Activated naive CD4-positive, alpha-beta T cell treated with anti-CD3 and anti-CD28 coated beads, Interleukin-2, amount 50 U/mL, for 16 hours (primary cell): ENCODE measurements at places on chromosomes 2 and 18.

GRCh38 chr2:207230261-207231105, 64.7 kb upstream of the KLF7 start:
- no peak for DNase-seq

GRCh38 chr18:57802213-57803102, 657 bp downstream of the ATP8B1 start:
- DNase-seq, result no peak

- DNase-seq, result no peak
These were observed 10.6 kb downstream of the CFLAR start for GRCh38 chr2:201126308-201127151.

DNA sequence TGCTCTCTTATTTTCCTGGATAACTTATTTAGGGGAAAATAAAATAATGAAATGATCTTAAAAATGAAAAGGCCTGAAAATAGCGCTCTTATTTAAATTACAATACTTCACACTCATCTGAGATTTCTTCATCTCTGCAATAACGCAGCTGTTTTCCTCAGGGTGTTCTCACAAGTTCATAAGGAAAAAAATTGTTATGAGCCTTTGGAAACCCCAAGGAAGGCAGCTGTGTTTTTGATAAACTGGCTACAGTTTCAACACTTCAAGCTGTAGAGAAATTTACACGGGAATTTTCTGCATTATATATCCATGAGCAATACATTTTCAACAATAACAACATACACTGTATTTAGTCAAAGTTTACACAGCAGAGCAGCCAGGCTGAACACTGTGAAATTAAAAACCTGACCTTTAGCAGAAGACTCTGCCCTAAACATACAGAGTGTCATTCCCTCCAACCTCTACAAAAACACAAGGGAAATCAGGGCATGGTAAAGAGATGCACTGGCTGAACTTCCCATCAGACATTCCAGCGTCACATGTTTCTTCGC, 959.6 kb downstream of the SLC4A3 start:
- DNase-seq, result no peak

- no peak for DNase-seq
These were observed 71.1 kb upstream of the CTDP1 start for GRCh38 chr18:79608535-79608934.

DNA sequence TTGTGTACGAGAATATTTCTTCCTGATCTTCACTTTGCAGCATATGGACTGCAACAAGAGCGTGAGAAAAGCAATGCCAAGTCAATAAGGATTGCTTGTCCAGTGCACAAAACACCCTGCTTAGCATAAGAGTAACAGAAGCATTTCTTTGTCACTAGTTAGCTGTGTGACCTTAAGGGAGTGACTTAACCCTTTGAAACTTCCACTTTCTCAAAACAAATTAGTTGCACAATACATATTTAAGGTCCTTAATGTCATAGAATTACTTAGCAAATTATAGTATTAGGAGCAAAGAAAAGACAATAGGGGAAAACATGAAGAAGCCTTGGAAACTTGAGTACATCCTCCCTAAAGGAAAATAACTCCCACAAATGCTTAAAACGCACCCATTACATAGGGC, 230.1 kb downstream of the RNF152 start:
- DNase-seq, result no peak

DNA sequence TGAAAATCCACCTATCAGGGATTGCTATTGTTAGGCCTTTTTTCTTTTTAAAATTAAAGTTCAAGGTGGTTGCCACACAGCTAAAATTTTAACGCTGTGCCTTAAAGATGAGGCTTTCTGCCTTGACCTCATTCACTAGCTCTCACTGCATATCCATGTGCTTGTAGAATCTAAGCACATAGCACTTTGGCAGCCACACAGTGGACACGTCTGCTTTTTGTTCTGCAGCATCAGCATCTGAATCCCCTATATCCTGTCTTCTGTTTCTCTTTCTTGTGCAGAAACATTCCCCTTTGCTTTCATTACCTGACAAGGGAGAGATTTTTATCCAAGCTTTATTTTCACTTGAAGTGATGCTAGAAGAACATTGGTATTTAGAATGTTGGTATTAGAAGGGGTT, 38.1 kb downstream of the RALB start:
- DNase-seq, result no peak

GRCh38 chr2:129458436-129458835, 521.0 kb upstream of the RAB6C start:
- no peak for DNase-seq

DNA sequence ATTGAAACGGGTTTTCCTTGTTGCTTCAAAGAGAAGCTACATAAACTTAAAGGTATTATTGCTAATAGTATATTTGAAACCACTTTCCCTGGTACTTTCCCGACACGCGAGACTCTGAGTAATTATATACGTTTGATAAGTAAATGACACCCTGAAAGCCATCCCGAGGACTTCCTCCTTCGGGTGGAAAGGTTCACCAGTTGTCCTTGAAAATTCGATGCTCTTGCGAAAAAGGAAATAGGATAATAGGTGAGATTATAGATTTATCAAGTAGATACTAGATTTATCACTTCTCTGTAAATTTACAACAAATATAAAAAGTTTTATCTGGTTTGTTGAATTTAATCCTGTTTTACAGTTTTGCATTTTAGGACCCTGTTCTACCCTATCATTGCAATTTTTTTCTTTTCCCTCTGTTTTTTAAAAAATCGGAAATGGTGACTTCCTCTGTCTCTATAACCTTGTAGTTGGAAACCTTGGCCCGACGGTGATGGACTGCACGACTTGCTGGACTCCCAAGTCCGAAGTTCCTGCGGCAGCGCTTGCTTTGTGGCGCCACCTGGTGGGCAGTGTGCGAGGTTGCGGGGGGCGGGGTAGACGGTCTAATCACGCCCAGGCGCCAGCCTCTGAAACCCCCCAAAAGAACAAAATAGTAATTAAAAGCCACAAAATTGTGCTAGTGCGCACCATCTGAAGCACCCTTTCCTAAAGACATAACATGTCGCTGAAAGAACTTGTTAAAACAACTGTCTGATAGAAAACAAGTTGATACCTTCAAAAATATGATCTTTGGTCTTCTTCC, 972 bp upstream of the DLX2 start:
- DNase-seq, result peak; percentile 66

- DNase-seq, result no peak
These were observed 64.9 kb downstream of the BOD1L2 start for GRCh38 chr18:57211776-57212175.

DNA sequence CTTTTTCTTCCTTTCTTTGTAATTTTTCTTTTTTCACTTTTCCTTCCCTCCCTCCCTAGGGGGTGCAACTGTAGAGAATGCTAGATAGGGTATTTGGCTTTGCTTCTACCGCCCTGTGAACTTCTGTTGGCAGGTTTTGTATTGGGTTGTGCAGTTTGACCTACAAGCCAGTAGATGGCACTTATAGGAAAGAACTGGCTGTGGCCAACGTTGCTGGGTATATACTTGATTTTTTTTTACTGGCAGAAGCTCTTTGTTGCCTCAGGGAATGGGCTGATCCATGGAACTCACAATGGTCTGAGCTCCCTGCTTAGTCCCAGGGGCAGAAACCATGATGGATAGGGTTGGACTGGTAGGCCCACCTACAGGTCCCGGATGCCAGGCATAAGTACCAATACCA, 1019.5 kb upstream of the LRRTM1 start:
- DNase-seq, result no peak

GRCh38 chr2:25049422-25049821, 7.5 kb downstream of the EFR3B start:
- no peak for DNase-seq

- no peak for DNase-seq
These were observed 48.3 kb downstream of the WDFY1 start for GRCh38 chr2:223896833-223897311.

DNA sequence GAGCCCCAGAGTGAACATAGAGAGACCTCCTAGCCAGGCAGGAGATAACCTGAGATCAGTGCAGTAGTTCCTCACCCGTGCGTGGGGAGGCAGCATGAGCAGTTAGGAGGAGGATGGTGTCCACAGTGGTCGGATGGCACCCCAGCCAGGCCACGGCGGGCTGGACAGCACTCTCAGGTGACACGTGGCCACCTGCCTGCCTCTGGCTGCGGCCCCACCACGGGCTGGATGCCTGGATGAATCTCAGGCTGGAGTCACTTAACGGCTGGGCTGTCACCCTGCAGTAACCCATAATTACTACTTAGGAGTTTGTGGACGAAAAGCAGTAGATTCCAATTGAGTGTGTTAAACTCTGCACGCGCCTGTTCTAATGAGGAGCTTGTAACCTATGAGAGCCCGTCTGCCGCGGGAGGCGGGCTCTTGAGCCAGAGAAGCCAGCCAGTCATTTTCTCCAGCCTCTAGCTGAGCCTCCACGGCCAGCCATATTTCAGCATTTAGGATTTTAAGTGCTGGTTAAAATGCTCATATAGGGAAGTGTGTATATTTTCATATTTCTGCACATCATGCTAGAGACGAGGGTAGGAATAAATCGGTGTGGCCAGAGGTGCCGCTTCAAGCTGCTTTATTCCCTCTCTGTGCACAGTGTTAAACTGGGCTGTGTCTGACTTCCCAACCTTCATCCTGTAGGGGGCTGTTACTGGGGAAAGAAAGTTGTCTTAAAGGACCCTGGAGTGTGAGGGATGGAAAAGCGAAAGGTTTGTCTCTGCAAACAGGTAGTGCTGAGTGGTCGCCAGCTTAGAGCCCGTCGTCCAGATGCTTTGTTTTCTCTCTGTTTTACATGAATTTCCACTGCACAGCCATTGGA, 144.0 kb downstream of the GLI2 start:
- no peak for DNase-seq

DNA sequence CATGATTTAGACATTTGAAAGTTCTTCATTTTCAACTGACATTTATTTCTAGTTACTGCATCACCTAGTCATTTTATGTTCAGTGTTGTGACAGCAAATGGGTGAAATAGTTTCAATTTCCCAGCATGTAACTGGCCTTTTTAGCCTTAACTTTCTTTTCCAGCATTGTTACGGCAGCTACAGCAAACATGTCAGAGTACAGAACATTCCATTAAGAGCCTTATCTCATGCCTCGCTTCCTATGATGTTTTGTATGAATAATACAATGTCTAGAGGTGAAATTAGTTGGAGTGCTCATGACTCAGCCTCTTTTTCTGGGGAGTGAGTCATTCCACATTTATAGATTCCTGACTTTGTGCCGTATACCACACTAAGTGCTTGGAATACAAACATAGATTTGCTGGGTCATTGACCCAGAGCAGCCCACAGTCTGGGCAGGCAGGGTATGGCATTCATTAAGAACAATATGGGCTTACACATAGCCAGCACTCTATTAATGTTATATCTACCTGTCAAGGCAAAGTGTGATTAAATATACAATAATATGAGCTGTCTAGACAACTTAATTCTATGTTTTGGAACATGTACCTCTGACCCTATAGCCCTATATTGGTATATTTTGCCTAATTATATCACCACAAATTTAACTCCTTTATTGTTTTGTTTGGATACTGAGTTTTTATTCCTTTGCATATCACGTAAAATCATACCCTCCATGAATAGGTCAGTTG, 72.2 kb downstream of the MAP2 start:
- no peak for DNase-seq

- no peak for DNase-seq
These were observed 197.6 kb downstream of the LDLRAD4 start for GRCh38 chr18:13416208-13416607.

GRCh38 chr2:165547900-165548299, 78.4 kb downstream of the CSRNP3 start:
- DNase-seq, result no peak

- DNase-seq, result no peak
These were observed 16.4 kb downstream of the MAP3K19 start for GRCh38 chr2:135030826-135031225.

- no peak for DNase-seq
These were observed 28.0 kb upstream of the MARCO start for GRCh38 chr2:118913803-118914645.

GRCh38 chr2:3739313-3739712, 35.9 kb downstream of the DCDC2C start:
- DNase-seq, result no peak

DNA sequence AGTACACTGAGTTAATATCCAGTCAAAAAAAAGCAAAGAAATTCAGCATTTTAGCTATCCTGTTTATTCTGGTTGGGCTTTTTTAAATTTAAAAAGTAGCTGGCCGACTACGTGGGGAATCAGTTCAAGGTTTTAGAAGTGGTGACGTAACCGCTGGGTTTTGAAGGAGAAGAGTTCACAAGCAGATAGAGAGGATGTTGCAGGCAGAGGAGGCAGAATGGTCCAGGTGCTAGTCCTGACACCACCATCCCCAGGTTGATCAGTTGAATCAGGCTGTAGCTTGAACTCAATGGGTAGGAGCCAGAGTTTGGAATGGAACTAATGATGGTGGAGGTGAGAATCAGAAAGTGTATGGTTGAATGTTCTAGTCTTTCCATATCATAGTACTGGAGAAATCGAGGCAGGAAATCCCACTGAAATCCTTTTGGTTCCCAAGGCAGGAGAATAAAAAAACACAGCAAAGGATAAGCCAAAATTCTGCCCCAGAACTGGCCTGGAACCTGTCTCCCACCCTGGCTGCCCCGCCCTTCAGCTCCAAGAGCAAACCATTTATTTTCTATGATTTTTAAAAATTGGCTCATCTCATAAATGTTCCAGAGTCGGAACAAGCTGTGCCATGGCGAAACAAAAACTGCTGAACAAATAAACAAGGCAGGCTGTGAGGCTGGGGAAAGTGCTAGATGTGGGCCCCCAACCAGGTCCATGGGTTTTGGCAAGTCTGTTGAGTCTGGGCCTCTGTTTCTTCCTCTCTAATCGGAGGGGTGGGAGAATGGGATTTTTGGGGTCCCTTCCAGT, 44.0 kb downstream of the SLC4A1AP start:
- DNase-seq, result no peak

DNA sequence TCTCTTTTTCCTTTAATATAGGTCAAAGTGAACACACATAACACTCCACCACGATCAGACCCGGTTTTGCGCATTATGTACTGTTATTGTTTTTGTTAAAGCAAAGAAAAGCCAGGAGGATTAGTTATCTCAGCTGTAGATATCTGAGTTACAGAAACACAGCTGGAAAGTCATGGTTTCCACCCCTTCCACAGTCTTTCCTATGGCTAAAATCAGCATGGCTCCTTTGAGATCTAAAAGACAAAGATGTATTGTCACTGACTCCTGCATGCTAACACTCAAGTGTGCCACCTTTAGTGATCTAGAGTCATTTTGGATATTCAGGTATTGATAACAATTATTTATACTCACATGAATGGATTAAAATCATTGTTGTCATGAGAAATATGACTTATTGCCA, 260.0 kb downstream of the FIGN start:
- no peak for DNase-seq
